ENCODE measurements at places on chromosomes 2 and 18.

DNA sequence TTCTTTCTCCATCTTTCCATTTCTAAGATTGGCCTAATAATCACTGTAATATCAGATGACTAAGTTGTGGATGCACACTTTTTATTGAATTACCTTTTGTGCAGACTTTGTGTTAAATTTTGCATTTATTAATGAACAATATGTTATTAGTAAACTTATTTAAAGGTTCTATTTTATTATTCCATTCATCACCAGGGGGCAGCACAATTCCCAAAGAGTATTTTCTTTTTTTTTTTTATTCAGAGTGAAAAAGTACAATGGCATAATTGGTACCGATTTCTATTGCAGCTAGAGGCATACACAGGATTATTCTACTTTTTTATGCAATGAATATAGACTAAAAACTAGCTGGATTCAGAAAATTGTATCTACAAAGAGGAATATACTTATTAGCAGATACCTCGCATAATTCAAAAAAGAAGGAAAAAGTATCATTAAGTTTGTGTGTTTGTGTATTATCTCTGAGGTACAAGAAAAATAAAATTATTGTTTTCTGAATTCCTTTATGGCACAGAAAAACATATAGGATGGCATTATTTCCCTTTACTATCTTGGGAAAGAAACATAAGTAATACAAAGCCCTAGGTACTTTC is 390.6 kb downstream of the ERBB4 start:
- DNase-seq = no peak

DNA sequence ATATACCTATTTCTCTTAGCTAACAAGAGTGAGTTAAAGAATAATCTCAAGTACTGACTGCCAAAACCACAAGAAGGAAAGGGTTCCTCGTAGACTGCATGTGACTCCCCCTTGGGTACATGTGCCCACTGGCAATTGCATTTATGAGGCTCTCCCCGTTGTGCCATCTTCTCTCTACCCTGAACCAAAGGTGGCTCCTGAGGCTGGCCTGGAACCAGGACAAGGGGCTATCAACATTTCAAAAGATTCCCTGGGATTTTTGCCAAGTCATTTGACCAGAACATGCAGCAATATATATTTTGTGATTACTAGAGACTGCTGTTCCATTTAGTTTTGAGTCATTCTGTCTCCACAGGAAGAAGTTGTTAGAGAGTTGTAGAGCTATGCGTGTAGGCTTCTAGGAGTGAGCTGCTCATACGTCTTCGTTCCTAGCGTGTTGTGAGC is 45.8 kb downstream of the LAMA3 start:
- DNase-seq = no peak

DNA sequence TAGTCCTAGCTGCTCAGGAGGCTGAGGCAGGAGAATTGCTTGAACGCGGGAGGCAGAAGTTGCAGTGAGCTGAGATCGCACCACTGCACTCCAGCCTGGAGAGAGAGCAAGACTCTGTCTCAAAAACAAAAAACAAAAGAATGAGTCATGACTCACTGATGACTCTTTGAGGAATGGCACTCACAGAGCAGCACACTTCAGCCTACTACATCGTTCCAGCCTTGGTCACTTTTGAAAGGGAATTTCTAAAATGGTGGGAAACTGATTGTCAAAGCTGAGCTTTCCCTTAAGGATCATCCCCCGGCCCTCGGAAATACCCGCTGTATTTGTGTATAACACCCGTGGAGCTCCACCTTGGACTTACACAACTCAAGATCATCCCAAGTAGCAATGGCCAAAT is 217.3 kb upstream of the HS6ST1 start:
- no peak for DNase-seq

DNA sequence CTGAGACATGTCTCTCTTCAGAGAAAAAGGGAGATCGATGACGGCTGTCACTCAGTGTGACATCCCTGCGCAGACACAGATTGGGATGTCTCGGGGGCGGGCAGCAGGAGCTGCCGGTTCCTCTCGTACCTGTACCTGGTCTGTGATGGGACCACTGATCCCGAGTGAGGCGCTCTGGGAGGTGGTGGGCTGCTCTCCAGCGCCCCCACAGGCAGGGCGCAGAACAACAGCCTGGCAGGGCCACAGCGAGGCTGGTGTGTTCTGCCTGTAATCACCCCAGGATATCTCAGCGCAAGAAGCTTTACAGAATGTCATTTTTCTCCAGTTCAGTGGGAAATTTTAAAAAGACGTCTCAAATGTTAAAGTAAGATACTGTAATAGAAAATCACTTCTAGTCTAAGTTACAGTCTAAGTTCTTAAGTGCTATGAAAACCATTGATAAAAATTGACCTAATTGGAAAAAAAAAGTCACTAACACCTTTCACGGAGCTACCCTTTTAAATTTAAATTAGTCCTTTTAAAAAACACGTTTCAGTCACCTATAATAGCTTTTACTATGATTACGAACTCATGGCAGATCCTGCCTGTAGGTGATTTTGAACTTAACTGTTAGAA is 189.8 kb downstream of the SNTG2 start:
- no peak for DNase-seq

DNA sequence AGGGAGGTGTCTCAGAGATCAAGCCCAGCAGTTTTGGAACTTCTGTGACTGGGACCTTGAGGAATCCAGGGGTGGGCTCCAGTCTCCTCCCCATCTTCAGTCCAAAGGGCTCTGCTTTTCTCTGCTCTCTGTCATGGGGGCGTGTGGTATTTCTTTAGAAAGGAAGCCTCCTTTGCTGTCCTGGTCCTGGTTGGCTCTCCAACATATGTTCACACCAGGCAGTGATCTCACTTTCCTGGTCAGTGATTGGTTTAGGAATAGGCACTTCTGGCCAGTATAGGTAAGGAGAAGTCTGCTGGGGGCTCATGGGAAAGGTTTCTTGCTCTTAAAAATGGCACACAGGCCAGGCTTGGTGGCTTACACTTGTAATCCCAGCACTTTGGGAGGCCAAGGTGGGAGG is 115.5 kb upstream of the HAAO start:
- DNase-seq = no peak

DNA sequence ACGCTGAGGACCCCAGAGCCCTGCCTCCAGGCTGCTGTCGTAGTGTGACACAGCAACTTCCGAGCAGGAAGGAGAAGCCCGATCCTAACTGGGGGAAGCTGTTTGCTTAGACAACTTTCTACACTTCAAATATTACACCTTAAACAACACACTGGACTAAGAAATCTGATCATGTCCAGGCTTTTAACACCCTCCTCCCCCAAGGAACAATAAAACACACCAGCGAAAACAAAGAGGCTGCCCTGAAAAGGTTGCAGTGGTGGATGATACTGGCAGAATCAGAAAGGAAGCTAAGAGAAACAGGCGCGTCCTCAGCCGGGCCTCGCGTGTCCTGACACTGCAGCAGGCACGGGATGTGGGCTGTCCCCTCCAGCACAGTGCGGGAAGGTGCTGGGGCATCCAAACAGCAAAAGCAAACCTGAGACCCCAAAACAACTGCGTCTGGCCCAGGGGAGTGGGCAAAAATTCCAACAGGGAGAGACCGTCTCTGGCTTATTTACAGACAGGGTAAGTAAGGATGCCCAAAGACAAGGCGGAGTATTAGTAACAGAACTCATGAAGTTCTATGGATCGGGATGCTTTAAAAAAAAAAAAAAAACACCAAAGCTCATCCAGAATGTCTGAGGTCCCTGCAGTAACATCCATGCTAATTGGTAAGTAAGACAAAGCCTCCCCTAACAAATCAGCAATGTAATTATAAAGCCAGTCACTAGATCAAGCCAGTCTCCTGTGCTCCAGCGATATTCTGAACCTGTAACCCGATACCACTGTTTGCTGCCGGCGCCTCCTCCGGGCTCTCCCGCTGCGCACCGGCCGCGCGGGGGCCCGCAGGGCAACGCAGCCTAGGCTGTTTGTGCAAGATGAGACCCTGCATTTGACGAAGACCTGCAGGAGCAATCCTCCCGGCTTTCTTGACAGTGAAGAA is 9.0 kb downstream of the SERTAD2 start:
- no peak for DNase-seq
